ENCODE measurements at places on chromosomes 4 and X. TPM values are rescaled to one million over a fixed set of nuclear protein-coding genes. Genes with fewer than 3 reads are reported as not detected.

The PASD1 gene
- not detected for total RNA-seq

The RPS6KA6 gene
- total RNA-seq, result 0.30 TPM

The PDZD4 gene
- total RNA-seq, result 45.6 TPM

The SYP gene
- total RNA-seq, result 0.30 TPM

The S100P gene
- total RNA-seq, result 2.1 TPM

The PRDM8 gene
- total RNA-seq, result 20.0 TPM
